Ascending aorta (tissue), 2 donors: ENCODE measurements at places on chromosomes 6 and 20. TPM values are rescaled to one million over a fixed set of nuclear protein-coding genes. Genes with fewer than 3 reads are reported as not detected.

DSP gene
- 7.2 TPM for total RNA-seq

HSD17B8 gene
- not detected for total RNA-seq

DNA sequence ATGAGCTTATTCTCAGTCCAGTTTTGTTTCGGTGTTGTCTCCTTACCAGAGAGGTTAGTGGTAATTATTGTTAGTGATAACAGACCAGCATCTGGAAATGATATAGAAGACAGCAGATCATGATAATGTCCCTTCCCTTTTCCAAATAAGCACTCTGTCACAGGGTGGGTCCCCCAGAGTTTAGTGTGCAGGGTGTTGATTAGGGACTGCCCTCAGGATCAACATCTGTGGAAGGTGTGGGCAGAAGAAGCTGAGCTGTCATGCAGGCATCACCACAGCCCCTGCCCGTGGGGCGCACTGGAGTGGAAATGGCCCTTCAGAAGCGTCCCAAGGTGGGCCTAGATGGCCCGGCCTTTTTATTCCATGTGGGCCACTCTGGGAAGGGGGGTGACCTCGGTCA, 67.6 kb upstream of the DTNBP1 start:
- no peak overlapping the region for H3K4me3 ChIP-seq
- H3K4me1 ChIP-seq, result no peaks in the 10 kb centered on the region

DNA sequence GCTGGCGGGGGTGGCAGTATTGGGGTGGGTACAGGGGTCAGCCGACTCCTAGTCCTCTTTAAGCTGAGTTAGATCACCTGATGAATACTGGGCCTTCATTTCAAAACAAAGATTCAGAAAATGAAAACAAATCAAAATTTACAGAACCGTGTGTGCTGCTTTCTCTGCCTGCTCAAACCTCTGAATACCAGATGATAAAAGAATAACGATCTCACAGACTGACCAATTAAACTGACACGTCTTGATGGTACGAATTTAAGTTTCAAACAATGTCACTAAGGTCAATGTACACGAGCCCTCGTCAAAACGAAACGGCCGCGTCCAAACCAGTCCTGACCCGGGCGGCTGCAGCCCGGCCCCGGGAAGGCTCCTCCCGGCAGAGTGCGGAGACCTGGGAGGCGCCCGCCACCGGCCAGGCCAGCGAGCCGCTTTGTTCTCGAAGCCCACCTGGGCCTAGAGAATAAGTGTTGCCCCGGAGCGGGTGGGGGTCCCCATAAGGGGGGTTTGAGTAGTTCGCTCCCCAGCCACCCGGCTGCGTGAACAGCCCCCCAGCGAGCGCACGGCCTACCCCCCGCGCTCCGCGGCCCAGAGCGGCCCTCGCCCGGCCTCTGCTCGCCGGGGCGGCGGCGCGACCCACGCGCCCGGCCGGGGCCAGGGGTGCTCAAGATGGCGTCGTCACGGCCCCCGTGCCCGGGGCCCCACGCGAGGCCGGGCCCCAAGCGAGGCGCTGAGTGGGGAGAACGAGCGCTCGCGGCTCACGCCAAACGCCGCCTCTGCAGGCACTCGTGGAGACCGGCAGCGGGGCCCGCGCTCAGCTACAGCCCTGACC, 728 bp downstream of the PSMA7 start:
- DNase-seq, result no peak
- H3K27ac ChIP-seq, result peak overlapping the region; percentile 97
- peaks cover 9% of the 10 kb centered on the region for H3K4me1 ChIP-seq
- H3K36me3 ChIP-seq, result peaks cover 32% of the 10 kb centered on the region
- no peaks in the 10 kb centered on the region for H3K27me3 ChIP-seq

DNA sequence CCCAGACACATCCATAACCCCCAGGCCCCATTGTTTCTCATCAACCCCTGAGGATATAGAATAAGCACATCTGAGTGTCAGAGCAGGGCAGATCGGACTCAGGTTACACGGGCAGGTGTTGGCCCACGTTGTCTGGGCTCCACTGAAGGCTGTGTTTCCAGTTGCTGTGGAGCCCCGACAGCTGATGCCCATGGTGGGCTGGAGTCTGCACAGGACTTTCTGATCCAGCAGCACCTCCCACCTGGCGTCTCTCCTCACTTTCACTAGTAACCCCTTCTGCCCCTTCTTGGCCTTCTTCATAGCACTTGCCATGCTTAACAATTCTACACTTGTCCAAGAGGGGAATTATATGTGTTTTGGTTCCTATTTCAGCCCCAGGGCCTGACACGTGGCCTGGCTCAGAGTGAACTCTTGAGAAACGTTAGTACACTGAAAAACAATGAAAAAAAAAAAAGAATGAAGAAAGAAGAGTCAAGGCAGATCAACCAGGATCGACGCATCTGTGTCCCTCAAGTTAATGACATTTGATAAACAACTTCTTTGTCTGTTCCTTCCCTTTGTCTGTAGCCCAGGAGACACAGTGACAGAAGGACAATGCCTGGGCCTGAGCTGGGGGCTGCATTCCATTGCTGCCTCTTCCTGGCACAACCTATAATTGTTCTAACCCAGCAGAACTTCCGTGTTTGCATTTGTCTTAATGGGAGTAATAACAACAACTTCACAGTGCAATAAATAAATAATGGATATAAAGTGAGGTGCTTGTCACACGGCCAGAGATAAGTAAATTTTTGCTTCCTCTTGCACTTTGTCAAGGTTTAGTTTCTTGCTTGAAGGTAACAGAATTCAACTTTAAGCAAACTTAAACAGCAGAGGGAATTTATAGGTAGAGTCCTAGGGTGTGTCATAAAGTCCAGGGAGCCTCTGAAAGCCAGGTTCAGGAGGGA, 224.2 kb upstream of the SSTR4 start:
- no peak for DNase-seq
- no peak overlapping the region for H3K4me3 ChIP-seq
- H3K27me3 ChIP-seq, result no peaks in the 10 kb centered on the region
- H3K27ac ChIP-seq, result no peak overlapping the region
- no peaks in the 10 kb centered on the region for H3K4me1 ChIP-seq
- no peaks in the 10 kb centered on the region for H3K36me3 ChIP-seq

DNA sequence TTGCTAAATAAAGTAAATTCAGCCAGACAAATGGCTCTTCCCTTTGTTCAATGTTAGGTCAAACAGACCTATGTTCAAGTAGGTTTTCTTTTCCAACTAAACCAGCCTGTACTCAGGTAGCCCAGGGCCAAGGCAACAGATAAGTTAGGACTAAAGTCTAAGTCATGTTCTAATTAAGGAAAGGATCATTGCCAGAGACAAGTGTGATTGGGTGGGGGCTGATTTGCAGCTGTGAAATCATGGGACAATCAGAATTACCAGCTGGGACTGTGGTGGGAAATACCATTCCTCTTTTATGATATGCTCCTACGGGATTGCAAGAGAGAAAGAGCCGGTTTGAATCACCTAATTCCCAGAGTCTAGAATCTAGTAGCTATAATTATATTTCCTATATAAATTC, 4.2 kb upstream of the FBXO30 start:
- no peaks in the 10 kb centered on the region for H3K27me3 ChIP-seq
- DNase-seq, result no peak
- no peak overlapping the region for H3K27ac ChIP-seq
- H3K4me3 ChIP-seq, result no peak overlapping the region
- H3K4me1 ChIP-seq, result no peaks in the 10 kb centered on the region

- H3K27me3 ChIP-seq, result no peaks in the 10 kb centered on the region
- H3K36me3 ChIP-seq, result no peaks in the 10 kb centered on the region
- no peak overlapping the region for H3K4me3 ChIP-seq
- no peak overlapping the region for H3K27ac ChIP-seq
- no peak for DNase-seq
- H3K4me1 ChIP-seq, result no peaks in the 10 kb centered on the region
These were observed 14.2 kb upstream of the EPHA7 start for GRCh38 chr6:93433592-93433991.

GRCh38 chr6:160015778-160016684, 47.1 kb downstream of the IGF2R start:
- peaks cover 22% of the 10 kb centered on the region for H3K36me3 ChIP-seq
- no peak overlapping the region for H3K27ac ChIP-seq
- no peak for DNase-seq
- no peak overlapping the region for H3K4me3 ChIP-seq

DNA sequence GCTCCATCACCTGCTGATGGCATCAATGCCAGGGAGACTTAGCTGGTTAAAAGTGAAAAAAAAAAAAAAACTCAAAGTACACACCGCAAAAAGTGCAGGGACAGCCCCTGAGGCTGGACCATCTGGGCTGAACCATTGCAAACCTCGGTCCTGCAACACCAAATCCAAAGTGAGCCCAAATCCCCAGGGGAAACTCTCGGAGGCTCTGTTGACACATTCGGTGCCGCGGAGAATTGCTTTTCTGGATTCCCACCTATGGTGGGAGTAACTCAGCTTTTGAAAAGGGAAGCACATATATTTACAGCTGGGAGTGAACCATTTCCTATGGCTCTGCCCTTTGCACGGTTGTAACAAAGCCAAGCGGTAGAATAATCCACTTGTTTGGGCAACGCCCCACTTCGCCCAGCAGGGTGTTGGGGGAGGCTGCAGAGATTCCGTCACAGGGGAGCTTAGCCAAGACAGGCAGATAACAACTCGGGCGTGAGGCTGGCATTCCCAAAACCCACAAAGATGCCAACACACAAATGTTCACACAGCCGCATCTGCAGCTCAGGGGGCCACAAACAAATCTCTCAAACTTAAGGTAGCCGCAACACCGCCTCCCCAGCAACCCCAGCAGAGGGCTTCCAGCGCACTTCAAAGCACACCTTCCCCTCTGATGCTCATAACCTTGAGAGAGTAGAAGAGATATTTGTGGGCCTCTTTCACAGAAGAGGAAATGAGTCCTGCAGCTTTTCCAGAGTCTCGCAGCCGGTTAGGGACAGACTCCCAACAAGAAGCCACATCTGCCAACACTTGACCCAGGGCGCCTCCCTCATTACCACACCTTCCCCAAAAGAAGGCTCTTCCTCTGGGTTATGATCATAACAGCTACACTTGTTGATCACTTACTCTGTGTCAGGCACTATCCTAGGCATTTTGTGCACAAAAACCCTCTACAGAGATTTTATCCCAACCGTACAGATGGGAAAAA, 11.4 kb downstream of the ZC3H12D start:
- no peak for DNase-seq
- no peaks in the 10 kb centered on the region for H3K36me3 ChIP-seq
- H3K27ac ChIP-seq, result no peak overlapping the region
- H3K27me3 ChIP-seq, result no peaks in the 10 kb centered on the region
- no peaks in the 10 kb centered on the region for H3K4me1 ChIP-seq

- H3K27me3 ChIP-seq, result no peaks in the 10 kb centered on the region
- no peak for DNase-seq
- no peak overlapping the region for H3K4me3 ChIP-seq
- H3K27ac ChIP-seq, result no peak overlapping the region
- no peaks in the 10 kb centered on the region for H3K36me3 ChIP-seq
These were observed 608.7 kb downstream of the EYS start for GRCh38 chr6:65098349-65098748.

GRCh38 chr6:170251776-170252571, 38.9 kb downstream of the DLL1 start:
- H3K27ac ChIP-seq, result no peak overlapping the region
- H3K4me3 ChIP-seq, result no peak overlapping the region
- no peaks in the 10 kb centered on the region for H3K4me1 ChIP-seq
- H3K27me3 ChIP-seq, result no peaks in the 10 kb centered on the region
- DNase-seq, result no peak

DNA sequence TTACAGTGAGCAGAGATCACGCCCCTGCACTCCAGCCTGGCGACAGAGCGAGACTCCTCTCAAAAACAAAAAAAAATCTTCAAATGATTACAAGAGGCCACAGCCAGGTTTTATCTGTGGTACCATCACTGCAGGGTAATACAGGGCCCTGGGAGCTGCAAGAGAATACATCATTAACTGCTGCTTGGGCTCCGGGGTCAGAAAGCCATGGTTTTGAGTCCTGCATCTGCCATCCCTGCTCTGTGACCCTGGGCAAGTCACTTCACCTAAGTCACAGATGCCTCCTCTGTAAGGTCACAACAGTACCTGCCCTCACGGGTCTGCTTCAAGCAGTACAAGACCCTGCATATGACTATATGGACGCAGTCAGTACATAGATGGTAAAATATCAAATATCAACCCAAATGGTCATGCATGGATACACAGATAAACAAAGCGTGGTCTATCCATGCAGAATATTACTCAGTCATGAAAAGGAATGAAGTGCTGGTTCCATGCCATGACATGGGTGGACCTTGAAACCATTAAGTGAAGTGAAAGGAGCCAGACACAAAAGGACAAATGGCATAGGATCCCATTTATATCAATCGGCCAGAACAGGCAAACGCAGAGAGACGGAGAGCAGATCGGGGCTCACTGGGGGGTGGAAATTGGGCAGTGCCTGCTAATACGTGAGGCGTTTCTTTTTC, 83.6 kb downstream of the NFATC2 start:
- H3K4me1 ChIP-seq, result peaks cover 4% of the 10 kb centered on the region
- H3K27me3 ChIP-seq, result no peaks in the 10 kb centered on the region
- DNase-seq, result no peak
- H3K36me3 ChIP-seq, result no peaks in the 10 kb centered on the region
- no peak overlapping the region for H3K4me3 ChIP-seq
- H3K27ac ChIP-seq, result no peak overlapping the region

DNA sequence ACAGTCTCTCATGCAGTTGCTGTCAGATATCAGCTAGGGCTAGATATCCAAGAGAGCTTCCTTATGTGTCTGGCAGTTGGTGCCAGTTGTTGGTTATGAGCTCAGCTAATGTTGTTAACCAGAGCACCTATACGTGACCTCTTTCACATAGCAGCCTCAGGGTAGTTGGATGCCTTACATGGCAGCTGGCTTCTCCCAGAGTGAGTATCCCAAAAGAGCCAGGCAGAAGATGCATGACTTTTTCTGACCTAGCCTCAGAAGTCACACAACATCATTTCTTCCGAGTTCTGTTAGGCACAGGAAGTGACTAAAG, 175.7 kb downstream of the VEGFA start:
- no peak for DNase-seq

GRCh38 chr6:39247667-39248194, 18.5 kb upstream of the KCNK5 start:
- H3K4me1 ChIP-seq, result no peaks in the 10 kb centered on the region
- no peaks in the 10 kb centered on the region for H3K36me3 ChIP-seq
- no peak for DNase-seq
- no peak overlapping the region for H3K27ac ChIP-seq
- H3K27me3 ChIP-seq, result no peaks in the 10 kb centered on the region
- no peak overlapping the region for H3K4me3 ChIP-seq

DNA sequence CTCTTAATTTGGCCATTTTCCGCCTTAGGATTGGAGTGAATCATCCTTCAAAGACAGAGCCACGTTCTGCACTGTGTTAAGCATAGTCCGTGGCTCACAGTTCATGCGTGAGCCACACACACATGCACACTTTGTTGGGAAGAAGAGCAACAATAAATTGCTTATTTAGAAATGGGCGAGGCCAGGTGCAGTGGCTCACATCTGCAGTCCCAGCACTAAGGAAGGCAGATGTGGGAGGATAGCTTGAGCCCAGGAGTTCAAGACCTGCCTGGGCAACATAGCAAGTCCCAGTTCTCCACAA, 131.3 kb downstream of the ZDHHC14 start:
- DNase-seq, result no peak
- no peaks in the 10 kb centered on the region for H3K4me1 ChIP-seq
- H3K4me3 ChIP-seq, result no peak overlapping the region
- no peaks in the 10 kb centered on the region for H3K36me3 ChIP-seq
